ENCODE measurements at places on chromosomes 5 and 9.

GRCh38 chr5:83066548-83067110, 10.6 kb downstream of the TMEM167A start:
- no peak for DNase-seq

DNA sequence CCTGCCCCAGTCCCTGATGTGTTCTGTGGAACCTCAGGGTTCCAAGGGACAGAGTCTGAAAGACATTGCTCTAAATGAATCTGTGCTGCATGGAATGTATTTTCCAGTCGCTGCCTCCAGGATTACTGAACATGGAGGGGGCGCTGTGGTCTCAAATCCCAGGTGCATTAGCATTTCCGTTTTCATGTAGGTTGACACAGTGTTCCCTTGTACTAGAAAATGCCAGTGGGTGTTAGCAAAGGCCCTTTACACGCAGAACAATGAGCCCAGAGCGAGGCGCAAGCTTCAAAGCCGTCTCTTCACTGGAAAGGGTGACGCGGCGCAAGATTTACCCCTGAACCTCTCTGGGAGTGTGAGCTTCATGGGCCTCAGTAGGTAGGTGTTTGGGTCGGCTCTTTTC, 308.3 kb downstream of the SLIT3 start:
- DNase-seq: peak; percentile 62

GRCh38 chr9:94801234-94801633, 74.7 kb downstream of the AOPEP start:
- DNase-seq: no peak

GRCh38 chr9:70802206-70802605, 319.2 kb downstream of the TRPM3 start:
- DNase-seq: no peak

- DNase-seq: peak; percentile 84
Measured at GRCh38 chr9:130240410-130241197, 25.0 kb upstream of the HMCN2 start.
